ENCODE measurements at places on chromosomes 4 and X.

- DNase-seq: no peak
Measured at GRCh38 chrX:15501506-15501905, 899 bp downstream of the BMX start.

DNA sequence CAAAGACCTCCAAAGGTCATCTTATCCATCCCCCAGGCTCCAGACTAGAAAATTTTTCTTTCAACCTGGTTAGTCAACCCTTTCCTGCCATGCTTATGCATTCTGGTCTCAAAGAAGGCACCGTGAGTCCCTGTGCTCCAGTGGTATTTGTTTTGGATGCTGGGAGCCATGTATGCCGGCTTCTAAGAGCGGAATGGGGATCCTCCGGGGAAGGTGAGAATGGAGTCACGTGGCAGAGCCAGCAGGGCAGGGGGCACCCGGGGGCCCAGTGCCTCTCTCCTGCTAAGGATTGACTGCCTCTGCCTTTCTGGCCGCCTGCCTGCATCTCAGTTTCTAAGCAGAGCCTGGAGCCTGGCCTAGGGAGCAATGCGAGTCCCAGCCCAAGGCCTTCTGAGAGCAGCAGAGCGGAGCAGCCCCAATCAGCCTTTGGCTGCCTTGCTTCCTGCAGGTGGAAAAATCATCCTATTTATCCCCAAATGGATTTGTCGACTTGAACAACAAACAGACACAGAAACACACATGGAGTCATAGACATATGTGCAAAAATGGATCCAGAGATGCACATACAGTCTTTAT, 141.0 kb downstream of the PJA1 start:
- DNase-seq: no peak

DNA sequence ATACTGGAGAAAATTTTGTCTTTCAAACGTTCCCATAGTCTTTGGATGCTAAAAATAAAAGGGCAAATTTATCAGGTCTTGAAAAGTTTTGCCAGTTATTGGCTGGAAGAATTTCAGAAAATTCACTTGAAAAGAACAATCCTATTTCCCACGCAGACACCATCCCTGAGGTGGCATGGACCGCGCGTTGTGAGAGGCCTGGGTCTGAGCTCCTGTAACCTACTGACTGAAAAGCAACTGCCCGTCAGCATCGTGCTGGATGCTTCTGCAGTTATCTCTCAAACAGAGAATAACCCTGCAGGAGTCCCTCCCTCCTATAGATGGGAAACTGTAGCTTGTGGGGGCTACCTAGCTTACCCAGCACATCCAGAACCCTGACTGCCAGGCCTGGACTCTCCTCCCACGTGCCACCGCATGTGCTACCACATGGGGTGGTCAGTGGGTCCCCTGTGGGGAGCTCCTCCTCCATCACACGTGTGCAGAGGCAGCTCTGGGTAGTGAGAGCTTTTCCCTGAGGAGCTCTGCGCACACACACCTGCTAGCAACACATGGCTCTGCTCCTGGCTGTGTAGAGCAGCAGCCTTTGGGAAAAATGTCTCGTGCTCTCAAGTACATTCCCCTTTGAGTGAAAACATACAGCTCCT, 36.1 kb downstream of the NSG1 start:
- DNase-seq: no peak

DNA sequence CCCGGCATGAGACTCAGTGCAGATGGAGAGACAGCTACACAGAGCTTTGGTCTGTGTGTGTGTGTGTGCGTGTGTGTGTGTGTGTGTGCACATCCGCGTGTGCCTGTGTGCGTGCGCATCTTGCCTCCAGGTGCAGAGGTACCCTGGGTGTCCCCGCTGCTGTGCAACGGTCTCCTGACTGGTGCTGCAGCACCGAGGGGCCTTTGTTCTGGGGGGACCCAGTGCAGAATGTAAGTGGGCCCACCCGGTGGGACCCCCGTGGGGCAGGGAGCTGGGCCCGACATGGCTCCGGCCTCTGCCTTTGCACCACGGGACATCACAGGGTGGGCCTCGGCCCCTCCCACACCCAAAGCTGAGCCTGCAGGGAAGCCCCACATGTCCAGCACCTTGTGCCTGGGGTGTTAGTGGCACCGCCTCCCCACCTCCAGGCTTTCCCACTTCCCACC, 14.3 kb downstream of the FGFR3 start:
- DNase-seq: no peak

DNA sequence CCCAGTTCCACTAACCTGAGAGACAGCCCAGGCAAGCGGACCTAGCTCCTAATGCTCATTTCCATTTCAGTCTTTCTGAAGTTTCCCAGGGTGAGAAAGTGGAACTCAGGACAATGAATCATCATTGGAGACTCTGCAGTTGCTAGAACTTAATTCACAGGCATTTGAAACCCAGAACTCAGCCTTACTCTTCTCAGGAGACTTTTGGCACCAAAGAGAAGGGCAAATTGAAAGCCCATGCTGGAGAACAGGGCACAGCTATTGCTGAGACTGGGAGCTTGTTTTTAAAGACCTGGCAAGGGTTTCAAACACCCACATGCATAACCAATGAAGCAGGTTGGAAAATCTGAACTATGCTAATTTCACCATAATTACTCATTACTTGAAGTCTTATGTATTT, 36.0 kb downstream of the BST1 start:
- DNase-seq: no peak

DNA sequence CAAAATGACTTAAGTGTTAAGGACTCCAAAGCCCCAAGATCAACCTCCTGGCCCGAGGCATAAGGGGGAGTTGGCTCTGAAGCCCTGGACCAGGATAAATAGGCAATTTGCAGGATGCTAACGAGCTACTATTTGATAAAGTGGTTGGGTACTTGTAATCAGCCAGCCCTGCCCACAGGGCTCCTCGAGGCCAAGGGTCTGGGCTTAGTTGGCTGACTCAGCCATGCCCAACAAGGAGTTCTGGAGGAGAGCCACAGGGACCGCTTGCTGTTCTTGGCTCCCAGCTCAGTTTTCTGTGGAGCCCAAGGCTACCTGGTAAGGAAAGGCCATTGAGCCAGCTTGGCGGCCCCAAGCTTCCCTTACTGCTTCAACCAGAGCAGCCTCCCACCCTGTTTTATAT, 7.8 kb downstream of the HMGB3 start:
- no peak for DNase-seq

DNA sequence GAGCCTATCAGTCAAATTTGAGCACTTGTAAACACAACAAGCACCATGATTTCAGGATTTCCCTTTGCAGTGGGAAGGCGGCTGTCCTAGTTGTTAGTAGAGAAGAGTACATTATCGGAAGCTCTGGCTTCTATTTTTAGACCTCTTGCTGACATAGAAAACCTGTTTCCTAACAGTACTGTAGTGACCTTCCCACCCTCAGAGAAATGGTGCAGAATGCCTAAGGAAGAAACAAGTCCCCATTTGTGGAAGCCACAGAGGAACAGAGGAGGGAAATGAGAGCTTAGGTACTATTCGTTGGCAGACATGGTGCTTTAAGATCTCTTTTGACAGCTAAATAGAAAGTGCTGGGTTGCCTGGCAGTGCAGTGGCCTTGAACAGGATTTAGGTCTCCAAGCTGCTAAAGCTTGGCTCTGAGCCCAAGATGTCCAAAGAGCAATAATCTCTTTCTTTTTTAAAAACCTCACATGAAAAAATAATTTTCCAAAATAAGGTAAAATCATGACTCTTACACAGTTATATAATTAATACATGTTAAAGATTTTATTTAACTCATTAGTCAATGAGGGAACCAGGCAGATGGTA, 24.9 kb downstream of the GLRA2 start:
- no peak for DNase-seq

GRCh38 chr4:105414316-105414715, 59.5 kb downstream of the PPA2 start:
- no peak for DNase-seq

DNA sequence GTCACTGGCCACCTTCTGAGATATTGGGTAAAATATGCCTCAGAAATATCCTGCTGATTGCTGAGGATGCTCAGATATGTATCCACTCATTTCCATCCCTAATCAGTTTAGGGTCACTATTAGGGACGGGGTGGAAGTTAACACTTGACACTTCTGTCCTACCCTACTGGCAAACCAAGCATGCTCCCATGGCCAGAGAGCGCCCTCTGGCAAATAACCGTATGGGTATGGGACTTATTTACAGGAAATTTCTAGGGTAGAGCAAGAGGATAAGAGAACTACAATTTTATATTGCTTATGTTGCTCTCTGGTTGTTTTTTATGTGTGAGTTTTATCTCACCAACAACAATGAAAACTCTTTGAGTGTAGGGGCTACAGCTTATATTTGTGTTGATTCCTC, 86.8 kb upstream of the TSPAN7 start:
- no peak for DNase-seq

- DNase-seq: peak; percentile 61
Measured at GRCh38 chr4:25367004-25367621, 9.9 kb upstream of the ANAPC4 start.

- no peak for DNase-seq
Measured at GRCh38 chrX:25130619-25131018, 114.9 kb upstream of the ARX start.

DNA sequence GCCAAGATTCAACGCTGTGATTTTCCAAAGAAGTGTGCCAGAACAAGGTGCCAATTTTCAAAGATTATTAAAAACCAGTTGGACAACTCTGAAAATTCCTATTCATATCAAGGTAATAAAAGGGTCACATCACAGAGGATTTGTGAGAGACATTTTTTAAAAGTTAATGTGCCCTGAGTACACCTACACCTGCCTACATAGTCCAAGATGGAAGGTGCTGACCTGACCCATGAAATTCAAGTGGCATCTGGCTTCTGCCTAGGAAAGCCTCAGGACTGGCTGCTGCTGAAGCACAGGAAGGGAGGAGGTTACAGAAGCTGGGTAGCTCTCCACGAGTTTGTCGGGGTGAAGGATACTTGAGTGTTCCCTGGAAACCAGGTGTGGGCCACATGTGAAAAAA, 11.4 kb upstream of the ARSJ start:
- no peak for DNase-seq

DNA sequence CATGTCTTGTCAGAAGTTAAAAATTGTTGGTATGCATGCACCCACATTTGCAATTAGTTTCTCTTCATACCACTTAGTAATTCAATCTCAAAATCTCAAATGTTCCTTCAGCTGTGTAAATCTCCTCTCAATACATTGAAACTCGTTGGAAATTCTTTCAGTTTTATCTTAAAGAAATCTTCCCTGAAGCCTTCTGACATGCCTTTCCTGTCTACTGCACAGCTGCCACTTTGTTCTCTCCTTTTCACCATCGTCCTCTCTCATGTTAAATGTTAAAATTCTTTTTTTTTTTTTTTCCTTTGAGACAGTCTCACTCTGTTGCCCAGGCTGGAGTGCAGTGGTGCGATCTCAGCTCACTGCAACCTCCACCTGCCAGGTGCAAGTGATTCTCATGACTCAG, 30.9 kb downstream of the MCUB start:
- no peak for DNase-seq

DNA sequence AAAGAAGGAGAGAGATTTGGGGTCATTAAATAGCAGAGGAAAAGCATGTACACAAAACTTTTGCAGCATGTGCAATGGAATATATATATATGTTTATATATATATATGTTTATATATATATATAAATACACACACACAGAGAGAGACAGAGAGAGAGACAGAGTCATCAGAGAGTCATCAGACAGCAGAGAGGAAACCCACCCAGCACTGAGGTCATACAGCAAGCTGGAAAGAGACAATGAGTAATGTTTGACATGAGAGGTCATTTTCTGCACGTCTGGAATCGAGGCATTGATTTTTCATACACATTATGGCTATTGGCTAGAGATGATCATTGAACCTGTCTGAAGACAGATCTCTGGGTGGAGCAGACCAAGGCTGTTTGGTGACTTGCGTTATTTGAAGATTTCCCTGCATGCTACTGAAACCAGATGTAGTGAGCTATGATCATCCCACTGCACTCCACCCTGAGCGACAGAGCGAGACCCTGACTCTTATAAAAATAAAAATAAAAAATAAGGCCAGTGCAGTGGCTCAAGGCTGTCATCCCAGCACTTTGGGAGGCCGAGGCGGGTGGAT, 48.8 kb upstream of the SHOX start:
- DNase-seq: no peak

Data from kidney capillary endothelial cell (primary cell).